Stimulated activated CD8-positive, alpha-beta memory T cell treated with anti-CD3 and anti-CD28 coated beads, Interleukin-7, amount 100 ng/mL, for 1 hour (primary cell): ENCODE measurements at places on chromosomes 1 and 21.

GRCh38 chr1:17199267-17200044 is 5.5 kb upstream of the PADI1 start:
- no peak for DNase-seq

- no peak for DNase-seq
Measured at GRCh38 chr1:202704601-202705000, 5.7 kb downstream of the SYT2 start.

- no peak for DNase-seq
Measured at GRCh38 chr1:70856201-70856600, 191.4 kb downstream of the PTGER3 start.

DNA sequence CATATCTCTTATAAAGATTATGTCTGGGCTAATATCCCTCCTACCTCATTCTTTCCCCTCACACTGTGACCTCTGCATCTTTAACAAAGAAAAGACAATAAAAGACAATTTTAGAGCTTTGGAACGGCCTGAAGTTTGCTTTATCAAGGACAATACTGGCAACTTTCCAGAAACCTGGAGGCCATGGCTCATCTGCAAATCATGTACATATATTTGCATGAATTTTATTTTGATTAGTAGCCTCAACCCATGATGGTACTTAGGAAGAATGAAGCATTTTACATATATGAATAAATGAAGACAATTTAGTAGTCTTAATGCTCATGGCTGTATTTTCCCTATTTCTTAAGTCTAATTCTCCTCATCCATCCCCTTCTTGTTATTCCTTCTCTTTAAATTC is 612.2 kb upstream of the CXADR start:
- no peak for DNase-seq

DNA sequence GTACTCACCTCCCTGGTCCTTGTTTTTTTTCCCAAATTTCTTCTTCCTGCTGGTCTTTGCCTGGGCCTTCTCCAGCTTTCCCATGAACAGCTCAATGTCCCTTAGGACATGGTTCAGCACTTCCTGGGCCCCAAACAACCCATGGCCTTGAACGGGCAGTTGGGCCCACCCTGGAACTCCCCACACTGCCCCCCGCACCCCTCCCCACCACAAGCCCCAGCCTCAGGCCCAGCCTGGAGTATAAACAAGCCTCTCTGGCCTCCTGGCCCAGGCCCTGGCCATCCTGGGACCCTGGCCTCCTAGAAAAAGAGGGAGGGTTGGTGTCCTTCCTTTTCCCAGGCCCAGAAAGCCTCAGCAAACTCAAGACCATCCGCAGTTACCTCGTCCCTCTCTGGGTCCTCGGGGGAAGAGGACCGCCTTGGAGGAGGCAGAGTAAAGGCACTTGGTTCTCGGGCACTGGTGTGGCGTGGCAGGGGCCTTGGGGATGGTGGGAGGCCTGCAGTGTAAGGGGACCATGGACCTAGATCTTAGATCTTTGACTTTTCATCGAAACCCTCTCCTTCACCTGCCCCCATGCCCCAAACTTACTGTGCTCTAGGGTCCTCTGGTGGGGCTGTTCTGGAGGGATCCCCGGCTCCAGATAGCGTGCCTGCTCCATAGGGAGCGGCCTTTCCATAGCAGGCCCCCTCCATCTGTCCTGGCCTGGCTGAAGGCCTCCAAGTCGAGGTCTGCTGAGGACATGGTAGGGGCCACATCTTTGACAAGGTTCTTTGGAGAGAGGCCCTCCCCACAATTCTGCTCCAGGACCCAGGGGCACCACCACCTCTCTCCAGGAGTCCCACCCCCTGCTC is 5.6 kb downstream of the EPS8L3 start:
- DNase-seq: no peak

DNA sequence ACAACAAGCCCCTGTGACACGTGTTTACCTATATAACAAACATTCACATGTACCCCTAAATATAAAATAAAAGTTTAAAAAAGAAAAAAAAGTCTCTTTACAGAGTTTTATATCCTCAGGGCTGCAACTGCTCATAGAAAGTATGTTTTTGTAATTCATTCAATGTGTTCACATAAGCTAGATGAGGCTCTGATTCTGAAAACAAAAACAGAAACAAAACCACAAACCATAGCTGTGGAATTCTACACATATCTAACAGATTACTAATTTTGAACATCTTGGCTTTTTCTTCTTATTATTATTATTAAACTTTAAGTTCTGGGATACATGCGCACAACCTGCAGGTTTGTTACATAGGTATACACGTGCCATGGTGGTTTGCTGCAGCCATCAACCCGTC is 579.6 kb upstream of the ZRANB2 start:
- no peak for DNase-seq

DNA sequence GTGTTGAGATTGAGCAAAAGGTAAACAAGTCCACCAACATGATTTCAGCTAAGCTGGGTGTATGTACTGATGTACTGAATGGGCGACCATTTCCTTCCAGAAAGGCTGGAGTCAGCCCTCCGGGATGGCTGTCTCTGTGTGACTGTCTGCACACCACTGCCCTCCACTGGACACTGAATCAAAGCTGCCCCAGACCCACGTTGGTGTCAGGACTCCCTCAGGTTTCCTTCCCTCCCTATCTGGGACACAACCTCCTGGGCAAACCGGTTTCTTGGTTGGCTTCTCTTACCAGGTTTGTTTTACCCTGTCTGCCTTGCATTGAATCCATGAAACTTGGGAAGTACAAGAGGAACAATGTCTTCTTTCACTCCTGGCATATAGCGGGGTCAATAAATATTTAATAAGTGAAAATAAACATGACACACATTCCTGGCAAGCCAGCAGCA is 5.3 kb upstream of the SRP9 start:
- DNase-seq: no peak

DNA sequence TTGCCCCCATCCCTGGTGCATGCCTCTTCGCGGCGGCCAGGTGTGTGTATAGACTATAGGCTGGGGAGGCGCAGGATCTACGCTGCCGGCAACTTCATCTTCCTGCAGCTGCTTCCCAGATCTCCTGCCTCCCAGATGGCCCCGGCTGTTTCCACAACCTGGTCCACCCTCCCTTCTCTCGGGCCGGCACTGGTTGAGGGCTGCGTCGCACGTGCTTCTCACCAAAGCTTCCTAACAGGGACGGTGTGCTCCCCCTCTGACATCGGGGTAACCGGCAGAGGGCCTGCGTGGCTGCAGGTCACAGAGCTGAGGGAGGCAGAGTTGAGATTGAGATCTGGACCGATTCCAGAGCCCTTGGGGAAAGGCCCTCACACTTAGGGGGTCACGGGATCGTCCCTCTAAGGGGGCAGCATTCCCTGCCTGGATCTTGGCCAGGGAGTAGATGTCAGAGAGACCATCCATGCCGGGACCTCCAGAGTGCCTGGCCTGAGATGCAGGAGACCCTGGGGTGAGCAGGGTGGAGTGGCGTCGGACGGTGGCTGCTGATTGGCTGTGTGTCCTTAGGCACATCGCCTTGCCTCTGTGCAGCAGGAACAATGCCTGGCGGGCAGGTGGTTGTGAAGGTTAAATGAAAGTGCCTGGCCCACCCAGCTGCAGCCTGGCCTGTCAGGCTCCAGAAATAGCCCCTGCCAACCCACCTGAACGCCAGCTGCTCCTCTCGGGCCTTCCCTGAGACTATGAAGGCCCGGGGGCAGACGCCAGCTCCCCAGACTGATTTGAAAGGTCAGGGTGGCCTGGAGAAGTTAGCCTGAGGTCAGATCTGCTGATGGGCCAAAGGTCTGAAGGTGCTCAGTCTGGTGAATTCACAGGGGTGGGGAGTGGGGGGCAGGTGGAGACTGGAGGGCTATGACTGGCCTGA is 6.1 kb upstream of the MASP2 start:
- DNase-seq: no peak

- no peak for DNase-seq
Measured at GRCh38 chr1:8004803-8005573, 21.1 kb downstream of the ERRFI1 start.

- DNase-seq: no peak
Measured at GRCh38 chr21:29606613-29607012, 307.9 kb downstream of the BACH1 start.

GRCh38 chr1:246329900-246330299 is 177.2 kb downstream of the SMYD3 start:
- DNase-seq: no peak

DNA sequence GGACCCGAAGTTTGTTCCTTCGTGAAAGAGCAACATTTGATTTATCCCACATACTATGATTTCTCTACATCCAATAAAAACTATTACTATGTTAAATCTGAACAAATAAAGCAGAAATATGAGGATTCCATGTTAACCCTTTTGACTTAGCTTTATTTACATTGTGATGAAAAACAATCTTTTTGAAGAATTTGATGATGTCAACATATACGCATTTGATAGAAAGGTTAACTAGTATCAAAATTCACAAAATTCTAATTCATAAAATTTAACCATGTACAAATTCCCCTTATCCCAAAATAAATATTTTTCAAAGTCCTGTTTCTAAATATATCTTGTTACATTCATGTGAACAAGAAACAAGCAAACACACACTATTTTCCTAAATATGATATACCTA is 74.2 kb downstream of the TRIM33 start:
- no peak for DNase-seq

- DNase-seq: no peak
Measured at GRCh38 chr1:30461640-30462039, 261.7 kb downstream of the MATN1 start.

GRCh38 chr1:112544751-112545150 is 36.0 kb downstream of the WNT2B start:
- DNase-seq: no peak
